ENCODE measurements at places on chromosomes 4 and X.

GRCh38 chrX:151703487-151703886 is 8.2 kb downstream of the PRRG3 start:
- no peak for DNase-seq

DNA sequence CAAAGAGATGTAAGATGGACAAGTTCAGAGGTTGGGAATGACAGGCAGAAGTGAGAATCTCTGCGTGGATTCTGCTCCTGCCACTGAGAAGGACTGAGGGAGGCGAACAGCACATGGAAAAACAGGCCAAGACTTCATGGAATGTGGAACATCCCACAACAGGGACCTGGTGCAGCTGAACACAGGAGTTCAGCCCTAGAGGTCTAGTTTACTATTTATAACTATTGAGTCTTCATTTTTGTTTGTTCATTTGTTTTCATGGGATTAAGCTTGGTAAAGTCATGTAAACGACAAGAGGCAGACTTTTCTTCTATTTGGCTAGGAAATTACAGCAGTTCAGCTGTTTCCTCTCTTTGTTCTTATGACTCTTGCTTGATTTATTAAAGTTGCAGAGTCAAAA is 234.5 kb downstream of the MAML3 start:
- no peak for DNase-seq

GRCh38 chr4:141676087-141676670 is 39.8 kb downstream of the IL15 start:
- no peak for DNase-seq

DNA sequence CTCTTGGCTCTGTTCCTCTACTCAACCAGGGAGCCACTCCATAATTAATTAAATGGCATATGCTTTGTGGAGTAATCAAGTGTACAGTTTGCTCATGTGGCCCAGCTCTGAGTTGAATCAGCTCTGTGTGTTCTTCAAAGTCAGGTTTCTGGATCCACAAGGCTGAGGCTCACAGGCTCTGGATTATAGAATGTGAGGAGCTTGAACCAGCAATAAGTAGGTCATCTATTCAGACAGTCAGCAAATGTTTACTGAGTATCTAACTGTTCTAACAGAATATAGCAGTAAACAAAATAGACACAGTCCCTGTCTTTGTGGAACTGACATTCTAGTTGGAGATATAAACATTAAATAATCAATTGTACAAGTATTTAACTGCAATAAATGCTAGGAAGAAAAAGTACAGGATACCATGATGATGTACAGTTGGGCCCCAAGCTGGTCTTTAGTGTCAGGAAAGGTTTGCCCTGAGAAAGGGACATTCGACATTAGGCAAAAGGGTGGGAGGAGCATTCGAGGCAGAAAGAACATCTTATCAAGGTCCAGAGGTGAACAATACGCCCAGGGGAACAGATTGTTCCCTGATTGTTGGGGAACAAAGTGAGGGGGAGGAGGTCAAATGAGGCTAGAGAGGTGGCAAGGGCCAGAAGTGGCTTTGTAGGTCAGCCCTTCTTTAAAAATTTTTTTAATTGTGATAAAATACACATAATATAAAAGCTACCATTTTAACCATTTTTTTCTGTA is 20.5 kb upstream of the TSR2 start:
- DNase-seq, result no peak

GRCh38 chr4:87003266-87003665 is 68.5 kb downstream of the AFF1 start:
- DNase-seq, result no peak

DNA sequence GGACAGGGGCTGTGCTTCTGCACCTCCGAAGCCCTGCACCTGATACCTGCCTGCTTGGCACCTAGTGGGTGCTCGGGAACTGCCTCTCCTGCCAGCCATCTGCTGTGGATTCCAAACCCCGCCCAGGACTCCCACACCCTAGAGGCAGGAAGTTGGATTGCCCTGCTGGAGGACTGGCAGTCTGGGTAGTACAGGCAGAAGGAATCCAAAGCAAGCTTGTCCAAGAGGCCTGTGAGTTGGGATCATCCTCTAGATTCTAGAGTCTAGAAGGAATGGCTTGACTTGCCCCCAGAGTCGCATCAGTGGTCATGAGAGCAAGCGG is 64.6 kb upstream of the MTM1 start:
- DNase-seq, result no peak

GRCh38 chr4:57639561-57640382 is 529.6 kb upstream of the IGFBP7 start:
- DNase-seq, result no peak

DNA sequence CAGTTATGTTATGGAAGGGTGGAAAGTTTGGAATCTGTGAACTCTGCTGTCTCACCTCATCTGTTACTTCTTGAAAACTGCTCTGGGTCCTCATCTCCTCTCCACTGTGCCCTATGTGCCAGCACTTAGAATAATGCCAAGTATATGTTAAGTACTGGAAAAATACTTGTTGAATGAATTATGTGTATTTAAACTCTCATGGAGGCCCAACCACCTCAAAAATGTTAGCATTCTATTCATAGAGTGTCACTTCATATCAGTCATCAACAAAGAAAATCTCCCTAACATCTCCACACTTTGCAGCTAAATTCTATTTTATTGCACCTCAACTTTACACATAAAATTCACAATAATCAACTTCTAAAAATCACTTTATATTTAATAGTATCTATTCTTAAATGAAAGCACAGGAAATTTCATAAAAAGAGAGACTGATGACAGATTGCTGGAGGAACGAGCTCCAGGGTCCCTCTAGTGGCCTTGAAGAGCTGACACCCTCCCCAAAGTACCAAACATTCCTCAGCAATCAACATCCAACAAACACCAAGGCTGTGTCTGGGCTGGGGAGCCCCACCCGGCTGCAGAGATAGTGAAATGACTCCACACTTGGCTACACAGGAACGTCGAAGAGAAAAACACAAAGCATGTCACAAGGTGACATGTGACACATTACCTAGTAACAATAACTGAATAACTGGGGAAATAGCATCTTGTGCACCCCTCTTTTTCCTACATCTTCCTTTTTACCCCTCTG is 45.8 kb downstream of the SLC39A8 start:
- DNase-seq, result peak; percentile 56

DNA sequence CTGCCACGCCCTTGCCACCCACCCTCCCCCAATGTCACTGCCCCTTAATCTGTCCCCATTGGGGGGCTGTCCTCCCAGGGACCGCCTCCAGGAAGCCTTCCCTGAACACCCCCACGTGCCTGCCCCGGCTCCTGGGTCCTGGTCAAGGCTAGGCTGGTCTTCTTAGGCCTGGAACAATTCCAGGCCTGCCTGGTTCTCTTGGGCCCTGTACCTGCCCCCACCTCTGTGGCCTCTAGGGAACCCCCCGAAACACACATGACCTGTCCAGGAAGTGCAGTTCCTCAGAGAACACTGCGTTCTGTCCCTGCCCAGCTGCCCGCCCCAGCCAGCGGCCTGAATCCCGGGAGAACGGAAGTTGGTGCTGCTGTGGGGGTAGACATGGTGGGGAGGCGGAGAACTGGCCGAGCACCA is 5.1 kb downstream of the MXD4 start:
- no peak for DNase-seq

- DNase-seq, result no peak
These were observed 40.9 kb downstream of the JADE3 start for GRCh38 chrX:46953137-46953527.

- DNase-seq, result peak; percentile 61
These were observed 36.2 kb upstream of the TASL start for GRCh38 chrX:30613721-30614120.

- no peak for DNase-seq
These were observed 153.7 kb downstream of the AMELX start for GRCh38 chrX:11446949-11447348.

All from suppressor macrophage (primary cell).